ENCODE measurements at places on chromosomes 16 and 17.

GRCh38 chr17:17888821-17889220 is 52.0 kb upstream of the SREBF1 start:
- no peak for DNase-seq

DNA sequence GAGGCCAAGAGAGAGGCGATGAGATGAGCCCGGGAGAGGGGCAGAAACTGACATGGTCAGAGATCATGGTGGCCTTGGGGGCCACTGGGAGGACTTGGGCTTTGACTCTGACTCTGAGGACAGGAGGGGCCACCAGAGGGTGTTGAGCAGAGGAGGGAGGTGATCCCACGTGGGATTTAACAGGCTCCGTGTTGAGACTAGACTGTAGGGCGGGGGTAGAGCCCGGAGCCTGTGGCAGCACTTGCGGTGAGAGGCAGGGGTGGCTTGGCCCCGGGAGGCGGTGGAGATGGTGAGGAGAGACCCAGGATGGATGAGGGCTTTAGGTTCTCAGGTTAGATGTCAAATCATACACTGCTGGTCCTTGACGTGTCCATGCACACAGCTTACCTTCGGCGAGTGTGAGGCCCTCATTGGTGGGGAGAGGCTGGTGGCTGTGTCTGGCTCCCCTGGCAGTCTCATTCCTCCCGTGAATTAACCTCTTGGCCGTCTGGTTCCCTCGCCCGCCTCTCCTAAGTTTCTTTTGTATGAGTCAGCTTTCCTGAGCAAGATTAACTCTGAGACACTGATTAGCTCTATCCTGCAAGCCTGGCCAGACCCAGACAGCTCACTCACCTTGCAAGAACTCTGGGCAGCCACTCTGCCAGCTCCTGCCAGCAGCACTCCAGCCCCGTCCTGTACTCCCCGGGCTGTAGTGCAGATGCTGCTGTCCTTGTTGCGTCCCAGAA is 39.7 kb downstream of the VPS35L start:
- no peak for DNase-seq

GRCh38 chr16:68093816-68094613 is 8.8 kb downstream of the NFATC3 start:
- peak; percentile 28 for DNase-seq

GRCh38 chr16:72739577-72739976 is 308.4 kb downstream of the ZFHX3 start:
- no peak for DNase-seq

GRCh38 chr17:78082988-78083387 is 45.6 kb downstream of the TMC6 start:
- DNase-seq: no peak

DNA sequence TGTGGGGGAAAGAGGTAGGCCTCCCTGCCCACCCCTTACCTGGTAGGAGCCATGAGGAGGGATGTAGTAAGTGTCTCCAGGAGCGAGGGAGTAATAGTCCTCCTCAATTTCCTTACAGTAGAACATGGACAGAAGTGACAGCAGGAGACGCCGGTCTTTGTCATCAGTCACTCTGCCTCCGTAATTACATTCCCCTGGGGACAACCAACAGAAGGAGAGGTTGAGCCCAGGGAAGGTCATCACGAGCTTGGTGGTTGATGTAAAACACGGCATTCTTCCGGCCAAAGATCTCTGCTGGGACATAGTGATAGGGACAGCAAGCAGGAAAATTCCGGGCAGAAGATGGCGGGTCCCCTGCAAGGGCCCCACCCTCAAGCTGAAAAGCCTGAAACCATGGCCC is 47.9 kb downstream of the LYRM1 start:
- DNase-seq: no peak
